ENCODE measurements at places on chromosomes 11 and 22.
A peak's percentile ranks its signal among the peaks of the same experiment; 100 is the strongest.

- DNase-seq: no peak
Measured at GRCh38 chr22:22978637-22979036, 91.0 kb downstream of the IGLL5 start.

DNA sequence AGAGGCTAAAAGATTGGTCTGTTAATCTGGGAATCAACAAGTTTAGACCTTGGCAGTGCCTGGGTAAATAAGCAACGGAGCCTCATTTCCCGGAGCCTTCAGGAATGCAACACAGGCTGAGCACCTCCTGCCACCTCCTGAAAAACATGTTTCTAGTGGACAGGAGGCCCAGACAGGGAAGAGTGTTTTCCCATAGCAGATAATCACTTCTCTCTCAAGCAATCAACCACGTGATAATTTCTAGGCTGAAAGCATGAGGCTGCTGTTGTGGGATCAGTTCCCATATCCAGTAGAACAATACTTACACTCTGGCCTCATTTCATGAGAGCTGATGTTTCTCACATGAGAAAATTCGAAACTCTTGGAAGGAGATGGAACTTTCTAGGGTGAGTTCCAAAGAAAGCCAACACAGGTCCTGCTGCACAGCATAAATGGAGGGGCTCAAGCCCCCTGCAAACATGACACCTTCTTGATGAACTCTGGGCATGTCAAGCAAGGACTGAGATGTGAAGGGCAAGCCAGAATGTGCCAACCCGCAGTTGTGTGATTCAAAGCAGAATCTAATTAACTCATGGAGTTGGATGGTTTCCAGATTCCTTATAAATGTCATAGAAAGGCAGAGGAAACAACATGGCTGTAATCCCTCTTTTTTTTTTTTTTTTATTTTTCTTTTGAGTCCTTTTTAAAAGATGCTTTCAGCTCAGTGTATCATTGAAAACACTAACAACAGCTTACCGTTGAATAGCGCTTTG lies 228.5 kb upstream of the SESN3 start:
- no peak for DNase-seq

DNA sequence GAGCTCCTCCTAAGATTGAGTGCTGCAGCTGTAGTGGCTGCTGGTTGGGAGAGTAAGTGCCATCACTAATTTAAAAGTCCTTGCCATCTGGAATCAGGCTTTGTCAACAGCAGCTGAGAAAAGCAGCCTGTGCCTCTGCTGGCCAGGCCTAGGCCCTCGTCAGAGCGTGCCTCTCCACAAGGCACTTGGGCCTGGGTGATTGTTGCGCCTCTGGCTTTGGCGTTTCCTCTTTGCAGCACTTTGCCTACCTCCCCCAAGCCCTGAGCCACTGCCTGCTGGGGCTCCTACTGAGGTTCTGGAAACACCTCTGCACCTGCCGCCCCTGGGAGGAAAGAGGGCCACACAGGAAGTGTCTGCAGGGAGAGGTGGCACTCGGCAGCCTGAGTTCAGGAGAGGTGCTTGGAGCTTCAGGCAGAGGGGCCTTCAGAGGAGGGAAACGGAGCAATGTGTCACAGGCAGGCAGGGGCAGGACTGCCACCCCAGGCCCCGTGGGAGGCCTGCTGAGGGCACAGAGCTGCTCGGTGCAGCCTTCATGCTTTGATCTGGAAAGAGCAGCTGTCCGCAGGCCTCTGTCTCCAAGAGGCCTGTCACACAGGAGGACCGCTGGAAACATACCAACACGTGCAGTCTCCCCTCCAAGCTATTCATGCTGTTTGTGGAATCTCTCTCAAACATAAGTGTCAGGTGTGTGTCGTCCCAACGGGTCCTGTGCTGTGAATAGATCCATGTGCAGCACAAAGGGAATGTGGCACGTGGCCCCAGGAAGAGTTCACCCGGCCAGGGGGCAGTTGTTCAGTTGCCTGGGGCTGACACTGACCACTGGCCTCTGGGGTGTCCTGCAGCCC lies 61.5 kb upstream of the EMID1 start:
- no peak for DNase-seq

- peak; percentile 44 for DNase-seq
Measured at GRCh38 chr11:31240340-31240904, 129.1 kb downstream of the DCDC1 start.

GRCh38 chr11:26620282-26621045 lies 48.4 kb upstream of the MUC15 start:
- no peak for DNase-seq

- no peak for DNase-seq
Measured at GRCh38 chr11:114310095-114310494, 13.9 kb downstream of the NNMT start.

- no peak for DNase-seq
Measured at GRCh38 chr22:38120359-38121110, 10.1 kb upstream of the BAIAP2L2 start.

DNA sequence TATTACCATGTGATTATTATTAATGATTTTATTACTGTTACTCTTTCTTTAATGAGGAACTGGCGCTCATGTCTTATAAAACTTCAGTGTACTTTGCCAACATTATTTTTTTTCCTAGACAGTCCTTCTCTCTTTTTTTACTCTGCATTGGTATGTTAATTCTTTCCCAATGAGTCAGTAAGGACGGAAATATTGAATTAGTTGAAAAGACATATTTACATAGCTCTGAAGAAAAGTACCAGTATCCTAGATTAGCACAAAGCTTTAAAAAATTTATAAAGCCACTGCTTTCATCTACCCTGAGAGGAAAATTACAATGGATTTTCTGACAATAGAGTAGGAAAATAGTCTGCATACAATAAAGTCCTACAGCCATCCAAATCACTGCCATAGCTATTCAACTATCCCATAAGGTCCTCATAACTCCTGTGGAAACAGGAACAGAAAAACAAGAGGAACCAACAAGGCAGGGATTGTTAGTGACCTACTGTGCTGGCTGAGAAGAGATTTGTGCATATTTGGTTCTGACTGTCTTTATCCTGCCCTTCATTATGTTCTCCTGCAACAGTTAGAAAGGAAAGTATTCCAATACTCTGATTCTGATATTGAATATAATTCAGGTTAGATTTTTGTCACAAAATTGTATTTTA lies 314.4 kb downstream of the AASDHPPT start:
- no peak for DNase-seq

DNA sequence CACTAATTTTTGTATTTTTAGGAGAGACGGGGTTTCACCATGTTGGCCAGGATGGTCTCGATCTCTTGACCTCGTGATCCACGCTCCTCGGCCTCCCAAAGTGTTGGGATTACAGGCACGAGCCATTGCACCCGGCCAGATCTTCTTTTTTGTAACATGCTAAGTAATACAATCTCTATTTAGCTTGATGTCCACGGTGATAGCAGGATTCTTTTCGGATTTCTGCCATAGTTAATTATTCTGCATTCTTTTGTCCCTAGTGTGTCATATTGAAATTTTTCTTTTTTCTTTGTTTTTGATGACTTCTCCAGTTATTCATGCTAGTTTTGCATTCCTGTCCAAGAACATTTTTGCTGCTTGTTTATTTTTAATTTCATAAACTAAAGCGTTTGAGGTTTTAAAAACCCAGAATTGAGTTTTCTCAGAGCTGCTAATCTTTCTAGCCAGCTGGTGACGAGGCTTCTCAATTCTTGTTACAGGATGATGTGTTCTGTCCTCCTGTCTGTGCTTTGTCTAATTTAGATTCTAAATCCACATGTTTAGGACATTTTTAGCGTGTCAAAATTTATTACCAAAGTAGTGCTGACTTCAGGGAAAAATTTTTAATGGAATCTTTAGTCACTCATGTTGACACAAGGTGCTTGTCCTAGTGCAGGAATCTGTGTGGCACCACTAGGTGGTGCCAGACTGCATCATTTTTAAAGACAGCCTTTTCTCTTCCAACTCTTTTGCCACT lies 21.8 kb downstream of the NF2 start:
- no peak for DNase-seq

DNA sequence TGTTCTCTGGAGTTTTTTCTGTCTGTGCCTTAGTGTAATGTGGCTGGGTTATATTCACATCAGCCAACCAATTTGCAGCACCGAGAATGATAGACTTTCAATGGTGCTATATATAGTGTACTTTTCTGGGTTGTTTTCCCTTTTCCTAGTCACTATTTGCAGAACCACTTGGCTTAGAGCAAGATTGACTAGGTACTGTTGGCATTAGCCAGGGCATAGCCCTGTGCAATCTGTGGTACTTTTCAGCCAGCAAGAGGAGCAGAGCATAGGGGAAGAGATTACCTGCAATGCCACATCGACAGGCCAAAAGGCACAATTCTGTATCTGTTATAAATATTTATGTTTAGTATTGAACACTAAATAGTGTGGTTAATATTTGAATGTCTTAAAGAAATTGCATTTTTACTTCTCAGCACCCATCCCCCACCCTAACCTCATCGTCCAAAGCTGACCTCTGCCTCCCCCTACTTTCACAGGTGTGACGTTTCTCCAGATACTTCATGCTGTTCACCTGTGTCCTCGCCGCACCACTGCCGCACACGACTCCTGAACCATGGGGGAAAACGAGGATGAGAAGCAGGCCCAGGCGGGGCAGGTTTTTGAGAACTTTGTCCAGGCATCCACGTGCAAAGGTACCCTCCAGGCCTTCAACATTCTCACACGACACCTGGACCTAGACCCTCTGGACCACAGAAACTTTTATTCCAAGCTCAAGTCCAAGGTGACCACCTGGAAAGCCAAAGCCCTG lies 51.4 kb downstream of the MICAL2 start:
- no peak for DNase-seq

DNA sequence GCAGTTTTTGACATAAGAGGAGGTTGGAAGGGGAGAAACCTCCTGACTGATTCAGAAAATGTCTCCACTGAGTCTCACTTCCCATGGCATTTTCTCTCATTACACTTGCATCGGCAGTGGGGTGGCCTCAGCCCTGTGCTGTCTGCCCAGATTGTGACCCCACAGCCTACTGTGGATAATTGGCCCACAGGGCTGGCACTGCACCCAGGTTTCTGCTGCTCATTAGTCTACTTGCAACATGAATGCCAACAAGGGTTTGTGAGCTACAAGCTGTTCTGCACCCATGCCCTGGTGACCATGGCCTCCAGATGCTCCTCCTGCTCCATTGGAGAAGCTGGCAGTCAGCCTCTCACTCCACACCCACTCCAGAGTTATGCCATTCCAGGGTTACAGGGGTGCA lies 296.0 kb downstream of the CTTN start:
- no peak for DNase-seq

- no peak for DNase-seq
Measured at GRCh38 chr11:60016881-60017280, at the start of gene OOSP4B. Gene OOSP4B, plus strand, starts transcription at chr11:60017181.

GRCh38 chr22:19625331-19626041 lies 88.8 kb upstream of the SEPTIN5 start:
- no peak for DNase-seq

DNA sequence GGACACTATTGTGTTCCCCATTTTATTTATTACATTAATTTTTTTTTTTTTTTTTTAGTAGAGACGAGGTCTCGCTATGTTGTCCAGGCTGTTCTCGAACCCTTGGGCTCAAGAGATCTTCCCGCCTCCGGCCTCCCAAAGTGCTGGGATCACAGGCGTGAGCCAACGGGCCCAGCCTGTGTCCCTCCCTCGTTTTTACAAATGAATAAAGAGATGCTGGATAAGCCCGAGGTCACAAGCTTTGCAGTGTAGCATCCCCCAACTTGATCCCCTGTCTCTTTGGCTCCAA lies 297 bp upstream of the MTFP1 start:
- no peak for DNase-seq

- no peak for DNase-seq
Measured at GRCh38 chr22:50316114-50317065, 8.9 kb upstream of the PLXNB2 start.

- DNase-seq: no peak
Measured at GRCh38 chr22:39148026-39148726, 4.3 kb downstream of the CBX7 start.

DNA sequence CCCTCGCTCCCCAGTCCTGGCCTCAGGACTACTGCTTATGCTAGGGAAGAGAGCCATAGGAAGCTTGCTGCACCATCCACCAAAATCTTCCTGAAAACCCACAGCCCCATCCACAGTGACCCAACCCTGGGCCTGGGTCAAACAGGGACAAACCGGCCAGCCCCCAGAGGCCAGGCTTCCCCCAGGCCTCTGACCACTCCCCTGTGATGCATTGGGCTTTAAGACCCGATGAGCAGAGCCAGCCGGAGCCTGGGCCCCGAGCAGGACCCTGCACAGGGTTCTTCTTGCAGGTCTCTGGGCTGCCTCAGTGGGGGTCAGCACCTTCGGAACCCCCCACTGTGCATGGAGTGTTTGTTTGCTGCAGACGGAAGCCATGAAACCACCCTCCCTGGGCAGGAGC lies 583.7 kb downstream of the BRD1 start:
- no peak for DNase-seq

- no peak for DNase-seq
Measured at GRCh38 chr11:23668324-23668723, 808.0 kb upstream of the CCDC179 start.

GRCh38 chr11:61482513-61482912 lies 26.0 kb upstream of the LRRC10B start:
- DNase-seq: no peak

- DNase-seq: no peak
Measured at GRCh38 chr11:46254133-46254491, 23.4 kb upstream of the CREB3L1 start.

GRCh38 chr11:86264649-86265048 lies 20.1 kb downstream of the EED start:
- no peak for DNase-seq

GRCh38 chr11:74470526-74470925 lies 3.2 kb upstream of the KCNE3 start:
- no peak for DNase-seq

- DNase-seq: no peak
Measured at GRCh38 chr11:59009661-59010060, 70.4 kb downstream of the GLYATL1 start.

DNA sequence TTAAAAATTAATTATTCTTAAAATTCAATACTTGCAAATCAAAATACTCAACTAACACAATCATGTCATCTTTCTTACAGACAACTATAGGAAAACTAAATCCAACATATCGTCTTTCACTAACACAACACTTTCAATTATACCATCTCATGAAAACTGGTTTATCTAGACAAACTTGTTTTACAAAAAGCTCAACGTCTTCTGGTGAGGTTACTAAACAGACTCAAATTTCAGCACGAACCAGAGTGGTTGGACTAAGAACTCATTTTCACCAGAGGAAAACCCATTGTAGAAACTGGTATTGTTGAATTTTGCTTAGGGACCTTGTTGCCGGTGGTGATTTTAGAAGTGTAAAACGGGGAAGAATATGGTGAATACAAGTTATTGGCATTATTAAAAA lies 52.2 kb downstream of the NUP98 start:
- DNase-seq: no peak

Measured in NCI-H2081 treated with DMSO at 0.1 percent for 48 hours (cell line).